Stimulated activated CD8-positive, alpha-beta memory T cell treated with anti-CD3 and anti-CD28 coated beads, Interleukin-15, amount 100 ng/mL, for 4 hours (primary cell): ENCODE measurements at places on chromosomes 2 and 18.

DNA sequence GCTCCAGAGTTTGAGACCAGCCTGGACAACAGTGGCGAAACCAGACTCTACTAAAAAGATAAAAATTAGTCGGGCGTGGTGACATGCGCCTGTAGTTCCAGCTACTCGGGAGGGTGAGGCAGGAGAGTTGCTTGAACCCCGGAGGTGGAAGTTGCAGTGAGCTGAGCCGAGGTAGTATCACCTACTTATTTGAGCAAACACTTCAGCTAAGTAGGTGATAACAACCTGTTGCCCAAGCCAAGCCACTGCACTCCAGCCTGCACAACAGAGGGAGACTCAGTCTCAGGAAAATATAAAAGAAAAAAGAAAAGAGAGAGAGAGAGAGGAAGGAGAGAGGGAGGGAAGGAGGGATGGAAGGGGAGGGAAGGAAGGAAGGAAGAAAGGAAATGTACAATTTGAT is 21.3 kb downstream of the FER1L5 start:
- DNase-seq = no peak

DNA sequence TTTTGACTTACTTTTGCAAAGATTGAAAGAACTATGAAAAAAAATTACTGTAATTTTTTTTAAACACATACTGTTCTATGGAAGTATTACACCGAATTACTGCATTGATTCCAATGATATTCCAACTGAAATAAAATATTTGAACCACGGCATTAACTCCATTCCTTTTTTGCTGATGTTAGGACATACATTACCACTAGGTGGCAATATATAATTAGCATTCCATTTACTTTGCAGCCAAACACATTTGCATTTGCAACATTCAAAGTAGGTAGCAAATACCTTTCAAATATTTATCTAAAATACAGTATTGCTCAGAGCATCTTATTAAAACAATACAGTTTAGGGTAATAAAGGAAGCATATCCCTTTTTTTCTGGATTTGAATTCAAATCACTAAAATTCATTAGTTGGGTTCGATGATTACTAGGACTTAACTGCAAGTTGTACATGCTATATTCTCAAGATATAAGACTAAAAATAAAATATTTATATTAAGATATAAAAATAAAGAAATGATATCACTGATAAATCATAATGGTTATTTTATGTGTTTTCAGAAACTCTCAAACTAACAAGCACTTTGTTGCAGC is 31.3 kb downstream of the LANCL1 start:
- no peak for DNase-seq

DNA sequence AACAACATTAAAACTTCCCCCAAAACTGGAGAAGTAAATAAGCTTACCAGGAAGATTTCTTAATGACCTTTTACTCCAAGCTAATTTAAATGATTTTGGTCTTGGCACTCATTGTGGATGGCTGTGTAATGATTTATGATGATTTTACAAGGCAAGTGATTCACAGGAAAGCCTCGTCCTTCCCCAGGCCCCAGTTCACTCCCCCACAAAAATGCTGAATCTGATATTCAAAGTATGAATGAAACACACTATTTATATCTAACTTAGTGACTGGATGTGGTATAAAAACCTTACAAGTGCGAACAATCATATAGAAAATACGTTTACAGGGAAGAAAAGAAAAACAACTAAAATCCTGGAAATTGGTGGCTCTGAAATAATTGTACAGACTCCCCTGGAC is 49.8 kb downstream of the ZNF516 start:
- no peak for DNase-seq

GRCh38 chr18:51154431-51155063 is 42.9 kb downstream of the MEX3C start:
- DNase-seq = no peak

- no peak for DNase-seq
These were observed 91.0 kb downstream of the CTIF start for GRCh38 chr18:48629730-48630324.

- no peak for DNase-seq
These were observed 37.3 kb downstream of the ST3GAL5 start for GRCh38 chr2:85851253-85852151.

GRCh38 chr2:234422273-234422732 is 74.6 kb downstream of the ARL4C start:
- no peak for DNase-seq

DNA sequence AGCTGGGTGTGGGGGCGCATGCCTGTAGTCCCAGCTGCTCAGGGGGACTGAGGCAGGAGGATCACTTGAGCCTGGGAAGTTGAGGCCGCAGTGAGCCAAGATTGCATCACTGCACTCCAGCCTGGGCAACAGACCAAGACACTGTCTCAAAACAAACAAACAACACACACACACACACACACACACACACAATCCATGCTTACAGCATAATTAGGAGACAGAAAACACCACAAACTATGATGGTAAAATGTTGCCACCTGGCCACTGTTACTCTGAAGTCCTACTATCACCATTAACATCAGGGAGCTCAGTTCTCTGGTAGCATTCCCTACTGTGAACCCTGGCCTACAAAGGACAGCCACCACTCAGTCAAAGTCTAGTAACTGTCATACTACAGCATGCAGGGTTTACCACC is 18.3 kb downstream of the DNPEP start:
- DNase-seq = no peak

DNA sequence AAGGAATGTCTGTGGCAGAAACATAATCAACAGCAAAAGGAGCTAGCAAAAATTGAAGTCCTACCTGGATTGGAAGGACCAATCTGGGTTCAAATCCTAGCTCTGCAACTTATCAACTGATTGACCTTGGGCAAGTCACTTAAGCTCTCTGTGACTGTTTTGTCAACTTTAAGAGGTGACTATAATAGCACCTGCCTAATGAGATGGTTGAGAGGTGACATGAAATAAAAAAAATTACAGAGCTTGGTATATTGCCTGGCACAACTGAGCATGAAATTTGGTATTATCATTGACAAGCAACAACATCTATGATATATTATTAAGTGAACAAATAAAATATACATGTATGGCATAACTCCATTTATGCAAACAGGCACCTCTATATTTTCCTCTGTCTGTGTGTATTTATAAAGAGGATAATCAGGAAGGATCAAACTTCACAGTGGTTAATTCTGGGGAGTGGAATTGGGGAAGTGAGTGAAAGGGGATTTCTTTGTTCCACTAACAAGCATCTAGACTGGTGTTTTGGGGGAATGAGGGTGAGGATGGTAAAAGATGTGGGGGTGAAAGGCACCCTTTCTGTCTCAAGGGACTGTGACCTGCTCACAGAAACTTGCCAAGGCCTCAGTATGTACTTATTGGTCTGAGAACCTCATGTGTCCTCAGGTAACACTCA is 132.8 kb upstream of the SERTAD2 start:
- DNase-seq = no peak
